ENCODE measurements at places on chromosomes 5 and 9.

- no peak for DNase-seq
These were observed 20.2 kb downstream of the OCLN start for GRCh38 chr5:69512740-69513260.

- no peak for DNase-seq
These were observed 153.5 kb downstream of the MAT2B start for GRCh38 chr5:163658702-163659567.

DNA sequence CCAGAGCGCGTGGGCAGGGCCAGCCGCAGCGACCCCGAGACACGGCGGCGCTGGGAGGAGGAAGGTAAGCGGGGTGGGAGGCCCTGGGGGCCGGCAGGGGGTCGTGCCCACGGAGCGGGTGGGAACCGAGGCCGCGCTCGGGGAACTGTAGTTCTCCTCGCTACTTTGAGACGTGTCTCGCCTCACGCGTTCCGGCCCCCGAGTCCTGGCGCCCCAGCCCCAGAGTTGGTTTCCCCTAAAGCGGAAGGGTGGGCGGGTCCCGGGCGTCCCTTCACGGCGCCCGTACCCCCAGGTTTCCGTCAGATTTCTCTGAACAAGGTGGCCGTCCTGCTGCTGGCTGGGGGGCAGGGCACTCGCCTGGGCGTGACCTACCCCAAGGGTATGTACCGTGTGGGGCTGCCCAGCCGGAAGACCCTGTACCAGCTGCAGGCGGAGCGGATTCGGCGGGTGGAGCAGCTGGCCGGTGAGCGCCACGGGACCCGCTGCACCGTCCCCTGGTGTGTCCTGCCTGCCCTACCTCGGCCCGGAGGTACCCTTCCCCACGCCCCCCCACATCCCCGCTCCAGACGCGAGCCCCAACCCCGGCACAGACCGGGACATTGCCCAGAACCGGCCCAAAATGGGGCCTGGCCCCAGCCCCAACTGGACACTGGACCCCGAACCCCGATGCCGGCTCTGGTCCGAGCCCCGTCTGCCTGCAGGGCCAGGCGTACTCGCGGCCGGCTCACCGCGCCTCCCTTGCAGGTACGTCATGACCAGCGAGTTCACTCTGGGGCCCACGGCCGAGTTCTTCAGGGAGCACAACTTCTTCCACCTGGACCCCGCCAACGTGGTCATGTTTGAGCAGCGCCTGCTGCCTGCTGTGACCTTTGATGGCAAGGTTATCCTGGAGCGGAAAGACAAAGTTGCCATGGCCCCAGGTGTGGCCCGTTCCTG lies 709 bp downstream of the UAP1L1 start:
- no peak for DNase-seq

DNA sequence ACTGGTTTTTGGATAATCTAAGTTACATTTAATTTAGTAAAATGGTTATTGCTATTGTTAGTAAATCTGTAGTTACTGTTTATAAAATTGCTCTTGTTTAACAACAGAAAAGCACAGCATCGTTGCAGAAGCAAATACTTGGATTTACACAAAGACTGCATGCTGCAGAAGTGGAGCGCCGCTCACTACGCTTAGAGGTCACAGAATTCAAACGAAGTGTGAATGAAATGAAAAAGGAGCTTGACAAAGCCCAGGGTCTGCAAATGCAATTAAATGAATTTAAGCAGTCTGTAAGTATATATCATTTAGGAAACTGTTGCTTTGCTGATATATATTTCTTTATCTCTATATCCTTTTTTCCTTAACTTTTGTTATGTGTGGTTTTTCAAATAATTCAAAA lies 226.0 kb downstream of the CCDC171 start:
- DNase-seq: no peak

Data from erythroblast (primary cell).